ENCODE measurements at places on chromosomes 3 and 15. TPM values are rescaled to one million over a fixed set of nuclear protein-coding genes. Genes with fewer than 3 reads are reported as not detected.
A peak's percentile ranks its signal among the peaks of the same experiment; 100 is the strongest.

Gene DNAH12
- total RNA-seq: 0.77 TPM

GRCh38 chr3:124019291-124019690 is 27.4 kb upstream of the ROPN1 start:
- no peaks in the 10 kb centered on the region for H3K36me3 ChIP-seq
- H3K27ac ChIP-seq: no peak overlapping the region
- no peaks in the 10 kb centered on the region for H3K27me3 ChIP-seq
- H3K4me1 ChIP-seq: no peaks in the 10 kb centered on the region
- H3K4me3 ChIP-seq: no peak overlapping the region
- no peak for DNase-seq

GRCh38 chr3:47337656-47338055 is 43.2 kb upstream of the PTPN23 start:
- no peaks in the 10 kb centered on the region for H3K36me3 ChIP-seq
- H3K4me3 ChIP-seq: no peak overlapping the region

DNA sequence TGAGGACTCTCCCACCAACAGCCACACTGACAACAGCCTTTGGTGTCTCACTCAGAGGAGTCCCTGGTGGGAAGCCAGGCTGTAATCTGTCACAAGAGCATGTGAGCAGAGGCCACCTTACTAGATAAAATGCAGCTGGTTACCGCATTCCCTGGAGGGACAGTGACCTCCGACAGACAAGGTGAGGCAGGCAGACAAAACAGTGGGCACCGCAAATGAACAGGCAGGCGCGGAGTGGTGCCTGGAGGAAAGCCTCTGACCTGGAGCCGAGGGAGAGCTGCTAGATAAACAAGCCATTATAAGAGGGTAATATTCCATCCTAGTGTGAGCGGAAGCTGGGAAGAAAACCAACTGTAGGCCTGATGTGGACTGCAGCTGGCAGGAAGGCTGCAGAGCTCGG is 736.4 kb downstream of the FHIT start:
- no peaks in the 10 kb centered on the region for H3K27me3 ChIP-seq
- no peak overlapping the region for H3K4me3 ChIP-seq
- H3K4me1 ChIP-seq: no peaks in the 10 kb centered on the region
- peak; percentile 15 for DNase-seq
- no peak overlapping the region for H3K27ac ChIP-seq

DNA sequence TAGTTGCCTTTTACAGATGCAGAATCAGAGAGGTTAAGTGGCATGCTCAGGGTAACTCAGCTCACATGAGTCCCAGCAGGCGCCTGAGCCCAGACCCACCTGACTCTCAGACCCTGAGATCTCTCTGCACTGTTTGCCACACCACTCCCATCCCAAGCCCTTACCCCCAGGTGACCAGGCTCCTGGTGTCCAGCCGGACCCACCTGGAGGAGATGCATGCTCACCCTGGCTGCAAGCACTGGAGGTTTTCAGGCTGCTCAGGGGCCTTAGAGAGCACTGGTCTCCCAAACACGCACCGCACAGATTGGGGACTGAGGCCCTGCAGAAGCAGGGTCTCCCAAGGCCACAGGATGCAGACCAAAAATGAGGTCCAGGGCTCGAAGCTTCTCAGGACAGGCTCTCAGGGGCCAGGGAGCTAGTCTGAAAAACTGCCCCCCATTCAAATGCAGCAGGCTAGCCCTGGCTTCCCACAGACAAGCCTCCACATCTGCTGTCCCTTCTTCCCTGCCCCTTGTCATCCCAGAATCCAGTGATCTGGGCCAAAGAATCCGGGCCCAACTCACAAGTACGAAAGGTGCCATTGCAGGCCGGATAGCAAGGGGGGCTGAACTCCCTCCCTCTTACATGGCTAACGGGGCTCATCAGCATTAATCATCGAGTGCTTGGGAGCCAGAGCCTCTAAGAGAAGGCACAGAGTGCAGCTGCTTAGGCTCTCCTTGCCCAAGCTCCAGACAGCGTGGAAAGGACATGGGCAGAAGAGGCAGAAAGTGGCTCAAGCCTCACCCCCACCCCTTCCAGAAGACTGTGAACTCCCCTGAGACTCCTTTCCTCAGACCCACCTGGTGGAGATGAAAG is 90.2 kb upstream of the PRR20G start:
- H3K27ac ChIP-seq: no peak overlapping the region
- no peak overlapping the region for H3K4me3 ChIP-seq

- no peak for DNase-seq
- no peaks in the 10 kb centered on the region for H3K36me3 ChIP-seq
- no peak overlapping the region for H3K27ac ChIP-seq
Measured at GRCh38 chr3:149366031-149366430, 11.4 kb downstream of the TM4SF1 start.

Gene SPSB4
- total RNA-seq: not detected

Gene BUB1B
- total RNA-seq: not detected

DNA sequence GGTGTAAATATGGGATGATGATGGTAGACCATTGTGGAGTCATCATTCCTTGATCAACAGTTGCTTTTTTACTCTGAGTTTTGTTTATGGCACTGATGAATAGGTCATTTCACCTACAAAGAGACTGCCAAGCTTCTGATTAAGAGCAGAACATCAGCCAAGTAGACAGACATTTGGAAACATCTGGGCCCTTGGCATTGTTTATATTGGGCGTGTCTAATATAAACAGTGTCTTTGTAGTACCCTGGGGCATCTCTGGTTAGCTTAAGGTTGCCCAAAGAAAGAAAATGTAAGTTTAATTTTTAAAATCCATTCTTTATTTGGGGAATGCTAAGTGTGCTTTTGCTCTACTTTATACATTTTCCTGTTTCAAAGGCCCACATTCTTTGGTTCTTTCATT is 377.0 kb downstream of the FEZF2 start:
- no peak overlapping the region for H3K27ac ChIP-seq
- no peak for DNase-seq
- no peaks in the 10 kb centered on the region for H3K27me3 ChIP-seq
- no peaks in the 10 kb centered on the region for H3K36me3 ChIP-seq
- no peak overlapping the region for H3K4me3 ChIP-seq
- H3K4me1 ChIP-seq: no peaks in the 10 kb centered on the region

DNA sequence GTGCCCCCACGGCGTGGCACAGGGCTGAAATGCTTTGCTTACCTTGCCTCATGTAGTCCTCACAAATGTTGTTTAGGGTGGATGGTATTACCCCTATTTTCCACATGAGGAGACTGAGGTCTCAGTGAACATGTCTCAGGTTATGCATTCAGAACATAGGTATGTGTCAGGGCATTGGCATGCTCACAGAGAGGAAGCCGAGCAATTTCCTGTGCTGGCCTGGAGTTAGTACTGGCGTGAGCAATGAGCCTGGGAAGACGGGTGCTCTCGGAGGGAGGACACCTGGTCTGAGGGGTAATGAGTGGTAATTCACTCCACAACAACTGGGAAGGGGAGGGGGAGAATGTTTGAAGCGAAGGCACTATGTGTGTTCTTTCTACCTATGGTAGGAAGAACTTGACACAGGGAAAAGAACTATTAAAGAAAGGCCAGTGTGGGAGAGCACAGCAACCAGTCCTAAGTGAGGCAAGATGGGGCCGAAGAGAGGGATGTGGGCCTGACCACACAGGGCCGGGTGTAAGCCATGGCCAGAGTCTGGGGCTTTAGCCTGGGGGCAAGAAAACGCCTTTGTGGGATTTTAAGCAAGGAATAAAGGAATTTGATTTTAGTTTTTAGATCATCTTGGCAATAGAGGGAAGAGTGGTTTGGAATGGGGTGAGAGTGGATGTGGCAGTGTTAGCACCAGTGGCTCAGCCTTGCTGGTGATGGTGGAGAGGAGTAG is 4.9 kb upstream of the FAM131A start:
- no peak overlapping the region for H3K4me3 ChIP-seq
- no peaks in the 10 kb centered on the region for H3K4me1 ChIP-seq
- H3K27ac ChIP-seq: no peak overlapping the region

- H3K4me3 ChIP-seq: no peak overlapping the region
- H3K27ac ChIP-seq: no peak overlapping the region
- no peaks in the 10 kb centered on the region for H3K27me3 ChIP-seq
- no peaks in the 10 kb centered on the region for H3K36me3 ChIP-seq
Measured at GRCh38 chr15:92315144-92315543, 78.5 kb upstream of the ST8SIA2 start.

- DNase-seq: no peak
- no peaks in the 10 kb centered on the region for H3K27me3 ChIP-seq
- no peaks in the 10 kb centered on the region for H3K4me1 ChIP-seq
- H3K27ac ChIP-seq: no peak overlapping the region
- no peak overlapping the region for H3K4me3 ChIP-seq
Measured at GRCh38 chr3:119257654-119258410, 17.2 kb upstream of the B4GALT4 start.

Gene CASR
- total RNA-seq: not detected

GRCh38 chr3:101170062-101170771 is 150.2 kb downstream of the IMPG2 start:
- peak overlapping the region; percentile 29 for H3K27ac ChIP-seq
- no peaks in the 10 kb centered on the region for H3K36me3 ChIP-seq
- no peaks in the 10 kb centered on the region for H3K27me3 ChIP-seq
- H3K4me1 ChIP-seq: no peaks in the 10 kb centered on the region

Gene PLCB2
- 19.0 TPM for total RNA-seq

- no peak for DNase-seq
- no peaks in the 10 kb centered on the region for H3K27me3 ChIP-seq
- H3K4me3 ChIP-seq: no peak overlapping the region
- no peaks in the 10 kb centered on the region for H3K36me3 ChIP-seq
Measured at GRCh38 chr15:69857686-69858391, 239.9 kb downstream of the TLE3 start.

DNA sequence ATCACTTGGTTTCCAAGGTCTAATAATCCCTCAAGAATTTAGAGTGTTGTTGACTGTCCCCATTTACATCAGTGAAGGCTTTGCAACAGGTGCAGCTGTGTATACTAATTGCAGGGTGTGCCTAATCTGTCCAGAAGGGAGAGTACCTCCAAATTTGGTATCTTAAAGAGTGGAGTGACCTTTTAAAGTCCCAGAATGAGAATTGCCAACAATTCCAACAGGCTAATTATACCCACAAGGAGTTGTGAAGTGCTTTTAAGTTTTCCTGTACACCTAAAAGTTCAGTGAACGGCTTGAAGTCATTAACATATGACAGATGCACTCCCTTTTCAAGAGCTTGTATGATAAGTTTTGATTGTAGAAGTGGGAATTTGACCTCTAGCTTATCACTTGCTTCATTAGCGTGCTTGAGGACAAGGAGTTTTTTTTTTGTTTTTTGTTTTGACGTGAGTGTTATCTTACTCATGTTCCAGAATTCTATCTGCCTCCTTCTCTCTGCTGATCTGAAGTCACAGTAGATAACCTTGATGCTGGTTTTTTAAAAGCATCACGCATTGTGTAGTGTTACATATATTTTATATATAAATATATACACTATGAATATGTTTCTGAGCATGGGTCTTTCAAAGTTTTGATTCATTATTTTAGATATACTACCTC is 26.3 kb downstream of the CDIN1 start:
- no peaks in the 10 kb centered on the region for H3K36me3 ChIP-seq
- H3K27ac ChIP-seq: no peak overlapping the region
- DNase-seq: no peak

DNA sequence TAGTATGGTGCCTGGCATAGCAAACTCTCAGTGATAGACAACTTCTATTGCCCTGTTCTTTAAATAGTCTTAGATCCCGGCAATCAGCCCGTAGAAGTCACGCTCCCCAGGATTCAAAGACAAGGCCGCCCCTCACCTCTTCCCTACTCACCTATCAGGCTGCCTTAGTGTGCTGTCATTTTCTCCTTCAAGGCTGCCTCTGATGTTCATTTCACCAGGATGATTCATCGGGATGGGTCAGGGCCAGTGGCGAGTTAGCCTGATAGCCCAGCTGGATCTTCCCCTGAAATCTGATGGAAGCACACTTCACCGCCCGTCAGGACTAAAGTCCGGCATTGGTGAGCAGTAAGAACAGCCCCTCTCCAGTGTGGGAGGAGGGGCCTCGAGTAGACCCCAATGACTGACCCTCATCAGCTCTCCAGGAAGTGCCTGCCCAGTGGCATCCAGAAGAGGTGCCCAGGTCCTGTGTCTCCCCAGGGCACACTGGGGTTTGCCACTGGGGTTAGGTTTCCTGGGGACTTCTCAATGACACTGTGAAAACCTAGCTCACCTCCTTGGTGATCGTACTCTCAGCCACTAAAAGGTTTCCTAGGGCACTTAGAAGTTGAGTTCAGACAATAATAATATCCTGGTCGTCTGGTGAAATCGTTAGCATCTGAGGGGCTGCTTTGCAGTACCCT is 37.5 kb downstream of the TPM1 start:
- no peaks in the 10 kb centered on the region for H3K27me3 ChIP-seq
- H3K36me3 ChIP-seq: no peaks in the 10 kb centered on the region
- no peaks in the 10 kb centered on the region for H3K4me1 ChIP-seq
- H3K27ac ChIP-seq: no peak overlapping the region
- H3K4me3 ChIP-seq: no peak overlapping the region
- DNase-seq: no peak

- DNase-seq: no peak
- H3K27ac ChIP-seq: no peak overlapping the region
- no peaks in the 10 kb centered on the region for H3K4me1 ChIP-seq
- H3K27me3 ChIP-seq: no peaks in the 10 kb centered on the region
Measured at GRCh38 chr3:131353016-131353877, 28.3 kb upstream of the NUDT16 start.

DNA sequence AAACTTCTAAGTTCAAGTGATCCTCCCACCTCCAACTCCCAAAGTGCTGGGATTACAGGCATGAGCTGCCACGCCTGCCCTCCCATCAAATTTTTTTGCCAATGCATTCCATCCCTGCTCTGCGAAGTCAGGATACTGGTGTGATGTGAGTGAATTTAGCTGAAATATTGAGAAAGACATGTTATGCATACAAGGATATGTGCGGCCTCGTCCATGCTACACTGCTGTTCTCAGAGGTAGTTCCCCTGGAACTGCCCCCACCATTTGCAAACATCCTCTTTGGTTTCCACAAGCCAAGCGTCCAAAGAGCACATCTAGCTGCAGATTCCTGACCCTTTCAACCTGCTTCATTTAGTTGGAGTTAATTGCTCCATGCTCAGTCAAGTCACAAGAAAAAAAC is 36.5 kb upstream of the BCL2A1 start:
- H3K27ac ChIP-seq: no peak overlapping the region
- no peaks in the 10 kb centered on the region for H3K36me3 ChIP-seq
- no peaks in the 10 kb centered on the region for H3K27me3 ChIP-seq

GRCh38 chr15:71357321-71357732 is 242.1 kb downstream of the THSD4 start:
- H3K27ac ChIP-seq: peak overlapping the region; percentile 60
- H3K4me1 ChIP-seq: peaks cover 7% of the 10 kb centered on the region
- DNase-seq: peak; percentile 65
- no peak overlapping the region for H3K4me3 ChIP-seq
- H3K27me3 ChIP-seq: no peaks in the 10 kb centered on the region

GRCh38 chr15:85351965-85352364 is 28.4 kb upstream of the AKAP13 start:
- no peak overlapping the region for H3K27ac ChIP-seq
- H3K4me3 ChIP-seq: no peak overlapping the region
- H3K27me3 ChIP-seq: no peaks in the 10 kb centered on the region
- no peaks in the 10 kb centered on the region for H3K36me3 ChIP-seq

Gene PRSS50
- total RNA-seq: not detected

DNA sequence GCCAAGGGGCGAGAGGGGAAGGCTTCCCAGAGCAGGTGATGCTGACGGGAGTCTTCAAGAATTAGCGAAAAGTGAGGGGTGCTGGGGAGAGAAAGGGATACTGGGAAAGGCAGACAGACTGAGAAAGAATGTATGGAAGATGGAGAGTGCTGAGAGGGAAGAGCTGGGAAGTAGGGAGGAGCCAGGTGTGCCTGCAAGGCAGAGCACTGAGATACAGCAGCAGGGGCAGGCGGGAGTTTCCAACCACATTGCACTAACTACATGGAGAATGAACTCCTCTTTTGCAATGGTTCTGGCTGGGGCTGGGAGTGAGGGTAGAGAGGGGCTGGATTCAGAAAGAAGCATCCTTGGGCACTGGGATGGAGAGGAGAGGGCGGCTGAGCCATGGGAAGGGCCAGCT is 16.0 kb upstream of the CRABP1 start:
- H3K27me3 ChIP-seq: no peaks in the 10 kb centered on the region
- no peak overlapping the region for H3K4me3 ChIP-seq
- H3K36me3 ChIP-seq: no peaks in the 10 kb centered on the region
- no peak for DNase-seq
